Myocyte (in vitro differentiated cells): ENCODE measurements at places on chromosomes 11 and 22. TPM values are rescaled to one million over a fixed set of nuclear protein-coding genes. Genes with fewer than 3 reads are reported as not detected.
A peak's percentile ranks its signal among the peaks of the same experiment; 100 is the strongest.

The OR51F2 gene
- total RNA-seq = not detected in 2 replicates

GRCh38 chr22:50363166-50363802, 20.2 kb downstream of the PPP6R2 start:
- DNase-seq = no peak

DNA sequence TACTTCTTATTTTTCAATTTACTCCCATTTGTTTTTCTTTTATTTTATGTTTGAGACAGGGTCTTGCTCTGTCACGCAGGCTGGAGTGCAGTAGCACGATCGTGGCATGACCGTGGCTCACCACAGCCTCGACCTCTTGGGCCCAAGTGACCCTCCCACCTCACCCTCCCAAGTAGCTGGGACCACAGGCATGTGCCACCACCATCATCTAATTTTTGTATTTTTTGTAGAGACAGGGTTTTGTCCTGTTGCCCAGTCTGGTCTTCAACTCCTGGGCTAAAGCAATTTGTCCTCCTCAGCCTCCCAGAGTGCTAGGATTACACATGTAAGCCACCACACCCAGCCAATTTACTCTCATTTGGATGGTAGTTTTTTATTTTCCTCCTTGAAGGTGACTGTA, 679.3 kb upstream of the CCDC179 start:
- peak; percentile 78 for DNase-seq

- DNase-seq = no peak
Observed at GRCh38 chr22:37884420-37884819, 21.7 kb upstream of the MICALL1 start.

GRCh38 chr11:74806267-74806666, 57.6 kb downstream of the RNF169 start:
- DNase-seq = no peak

DNA sequence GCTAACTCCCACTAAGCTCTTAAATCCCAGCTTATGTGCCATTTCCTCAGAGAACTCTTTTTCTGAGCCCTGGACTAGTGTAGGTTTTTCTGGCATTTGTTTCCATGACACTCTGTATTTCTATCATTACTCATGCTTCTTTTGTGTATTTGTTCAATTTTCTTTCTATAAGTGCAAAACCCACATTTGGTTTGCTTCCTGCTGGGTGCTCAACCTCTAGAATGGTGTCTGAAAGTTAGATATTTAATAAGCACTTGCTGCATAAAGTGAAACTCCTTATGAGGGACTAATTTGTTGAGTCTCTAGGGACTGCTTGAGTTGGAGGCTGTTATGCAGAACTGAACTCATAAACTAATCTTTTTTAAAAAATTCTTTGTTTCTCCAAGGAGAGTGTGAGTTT, 68.6 kb downstream of the SYT9 start:
- no peak for DNase-seq

- peak; percentile 30 for DNase-seq
Observed at GRCh38 chr11:19723572-19724342, 11.1 kb downstream of the NAV2 start.

The NOX4 gene
- not detected in 2 replicates for total RNA-seq

DNA sequence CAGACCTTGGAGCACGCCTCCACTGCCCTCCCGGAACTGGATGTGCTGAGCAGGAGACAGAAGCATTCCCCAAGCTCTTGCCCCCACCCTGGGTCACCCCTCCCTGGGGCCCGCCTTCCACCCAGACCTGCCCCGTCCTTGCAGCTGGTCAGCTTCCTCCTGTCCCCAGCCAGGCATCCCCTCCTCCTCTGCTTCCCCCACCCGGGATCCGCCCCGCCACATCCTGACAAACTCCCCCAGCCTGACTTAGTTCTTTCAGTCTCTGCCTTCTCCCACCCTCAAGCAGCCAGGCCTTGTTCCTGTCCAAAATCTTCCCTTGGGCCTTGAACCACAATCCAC, 1.1 kb upstream of the PLXNB2 start:
- peak; percentile 78 for DNase-seq

The FOXR1 gene
- total RNA-seq = not detected in 2 replicates

- DNase-seq = peak; percentile 66
Observed at GRCh38 chr22:31488988-31489617, 539 bp downstream of the EIF4ENIF1 start.

- DNase-seq = peak; percentile 36
Observed at GRCh38 chr11:73752216-73752867, 8.5 kb downstream of the RAB6A start.
